ENCODE measurements at places on chromosomes 13 and 19.
A peak's percentile ranks its signal among the peaks of the same experiment; 100 is the strongest.

DNA sequence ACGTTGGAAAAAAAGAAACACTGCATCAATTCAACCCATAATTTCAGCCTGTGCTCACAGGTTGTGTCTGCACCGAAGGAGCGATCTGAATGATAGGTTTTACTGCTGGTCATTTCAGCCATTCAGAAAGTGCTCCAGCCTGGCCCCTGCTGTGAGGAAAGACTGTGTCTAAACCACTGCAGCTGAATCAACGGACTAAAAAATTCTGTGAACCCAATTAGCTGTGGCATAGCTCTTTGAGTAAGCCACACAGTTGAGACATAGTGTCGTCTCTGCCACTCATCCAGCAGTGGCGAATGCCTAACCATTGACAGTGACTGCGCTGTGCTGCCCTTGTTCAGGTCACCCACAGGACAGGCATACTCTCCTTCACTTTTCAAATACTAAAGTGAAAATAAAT, 179.8 kb downstream of the COG6 start:
- DNase-seq, result no peak

DNA sequence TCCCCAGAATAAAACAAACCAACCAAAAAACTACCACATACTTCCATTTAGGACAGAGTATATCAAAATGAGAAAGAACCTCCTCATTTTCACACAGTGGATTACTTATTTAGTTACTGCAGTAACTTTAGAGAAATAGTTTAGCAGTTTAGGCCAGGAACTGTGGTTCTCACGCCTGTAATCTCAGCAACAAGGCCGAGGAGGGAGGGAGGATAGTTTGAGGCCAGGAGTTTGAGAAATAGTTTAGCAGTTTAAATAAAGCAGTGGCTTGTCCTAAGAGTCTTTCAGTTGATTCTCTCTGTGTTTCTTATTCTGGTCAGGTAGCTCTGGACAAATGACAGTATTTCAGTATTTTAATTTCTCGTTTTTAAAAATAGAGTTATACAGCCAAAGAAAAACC, 9.4 kb downstream of the HMGB1 start:
- no peak for DNase-seq

DNA sequence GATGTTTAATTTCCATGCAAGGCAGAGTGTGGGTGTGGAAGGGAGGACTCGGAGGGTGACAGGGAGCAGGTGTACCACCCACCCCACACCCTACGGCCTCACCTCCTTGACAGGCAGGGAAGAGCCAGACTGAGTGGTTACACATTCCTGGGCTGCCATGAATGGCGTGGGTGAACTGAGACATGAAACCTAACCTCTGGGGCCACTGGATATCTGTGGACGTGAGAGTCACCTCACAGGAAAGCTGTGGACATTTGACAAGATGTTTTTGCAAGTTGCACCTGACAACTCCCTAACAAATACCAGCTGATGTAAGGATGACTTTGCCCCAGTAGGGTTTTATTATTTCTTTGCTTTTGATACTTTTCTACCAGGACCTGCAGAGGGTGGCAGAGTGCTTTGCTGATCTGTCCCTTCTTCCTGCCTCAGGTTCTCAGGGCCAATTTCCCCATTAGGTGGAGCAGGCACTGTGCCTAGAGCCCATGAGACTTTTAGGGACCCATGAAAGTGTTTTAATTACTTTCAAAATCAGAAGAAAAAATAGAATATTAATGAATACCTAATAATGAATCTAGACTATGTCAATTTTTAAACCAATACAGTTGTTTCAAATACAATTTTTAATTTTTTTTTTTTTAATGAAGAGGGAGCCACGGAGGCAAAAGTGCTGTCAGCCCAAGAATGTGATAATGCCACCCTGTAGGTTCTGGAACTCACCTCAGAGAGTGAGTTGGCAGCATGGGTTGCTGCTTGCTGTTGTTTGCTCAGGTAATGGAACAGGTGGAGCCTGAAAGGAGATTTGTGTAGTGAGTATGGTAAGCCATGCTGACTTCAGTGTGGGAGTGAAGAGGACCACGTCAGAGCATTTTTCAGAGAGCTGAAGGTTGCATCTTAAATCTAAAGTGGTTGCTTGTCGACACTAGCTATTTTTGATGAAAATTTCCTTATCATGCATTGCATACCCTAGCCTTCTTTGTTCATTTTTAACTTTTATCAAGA, 58.0 kb upstream of the CYSLTR2 start:
- peak; percentile 68 for DNase-seq

- DNase-seq, result no peak
Measured at GRCh38 chr19:10368101-10368803, 12.1 kb downstream of the TYK2 start.

DNA sequence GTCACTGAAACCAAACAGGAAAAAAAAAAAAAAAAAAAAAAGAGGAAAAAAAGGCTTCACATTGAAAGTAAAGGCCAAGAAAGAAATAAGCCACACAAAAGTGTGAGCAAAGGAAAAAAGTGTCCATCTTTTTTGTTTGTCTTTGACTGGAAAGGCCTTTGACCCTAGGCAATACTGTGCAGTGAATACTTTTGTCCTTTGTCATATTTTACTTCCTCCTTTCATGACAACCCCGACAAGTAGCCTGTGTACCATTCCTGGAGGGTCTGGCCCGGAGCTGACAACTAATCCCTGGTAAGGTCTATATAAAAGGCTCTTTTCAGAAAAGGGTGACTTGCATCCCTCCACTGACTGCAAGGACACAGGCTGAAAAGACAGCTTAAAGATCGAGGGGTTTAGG, 12.9 kb upstream of the MICU2 start:
- DNase-seq, result no peak

GRCh38 chr19:28667348-28667977, 545.5 kb downstream of the UQCRFS1 start:
- DNase-seq, result no peak

- DNase-seq, result no peak
Measured at GRCh38 chr13:95100525-95101433, 200.5 kb downstream of the ABCC4 start.

GRCh38 chr19:45160870-45161737, at the start of gene NKPD1:
TSS of gene NKPD1 (minus strand) at chr19:45160982. CDS start at chr19:45160150, 832 bp downstream.
- DNase-seq, result no peak

- no peak for DNase-seq
Measured at GRCh38 chr13:35996360-35996759, 134.8 kb downstream of the DCLK1 start.

DNA sequence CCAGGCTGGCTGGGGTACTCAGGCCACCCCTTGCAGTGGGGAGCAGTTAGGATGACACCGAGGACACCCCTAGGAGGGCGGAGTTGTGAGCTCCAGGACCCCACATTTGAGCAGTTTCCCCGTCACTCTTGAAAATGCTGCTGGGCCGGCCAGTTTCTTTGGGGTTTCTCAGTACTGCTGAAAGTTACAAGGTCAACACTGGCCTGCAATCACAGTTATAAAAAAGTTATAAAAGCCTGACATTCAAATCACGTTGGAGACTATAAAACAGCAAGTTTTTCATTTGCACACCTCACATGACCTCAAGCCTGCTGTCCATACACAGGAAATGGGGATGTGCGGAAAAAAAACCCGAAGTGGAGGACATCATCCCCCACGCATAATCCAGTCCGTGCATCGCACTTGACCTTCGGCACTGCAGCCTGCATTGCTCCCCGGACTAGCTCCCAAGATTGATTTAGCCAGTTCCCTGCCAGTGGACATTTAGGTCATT, 27.0 kb downstream of the DNM2 start:
- DNase-seq, result no peak

- DNase-seq, result no peak
Measured at GRCh38 chr13:65353951-65354350, 1876.2 kb downstream of the PCDH9 start.

DNA sequence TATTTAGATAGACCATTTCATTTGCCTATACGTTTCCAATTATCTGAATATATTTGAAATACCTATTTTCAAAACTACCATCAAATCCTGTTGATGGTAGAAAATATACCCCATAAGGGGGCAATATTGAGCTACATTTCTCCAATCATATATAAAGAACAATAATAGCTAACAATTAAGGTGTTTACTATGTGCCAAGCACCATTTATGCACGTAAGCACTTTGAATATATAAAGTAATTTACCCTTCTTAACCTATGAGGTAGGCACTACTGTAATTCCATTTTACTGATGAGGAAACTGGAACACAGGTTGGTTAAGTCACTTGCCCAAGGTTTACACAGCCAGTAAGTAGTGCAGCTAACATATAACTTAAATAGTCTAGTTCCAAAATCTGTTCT, 79.2 kb downstream of the UBL3 start:
- DNase-seq, result no peak

DNA sequence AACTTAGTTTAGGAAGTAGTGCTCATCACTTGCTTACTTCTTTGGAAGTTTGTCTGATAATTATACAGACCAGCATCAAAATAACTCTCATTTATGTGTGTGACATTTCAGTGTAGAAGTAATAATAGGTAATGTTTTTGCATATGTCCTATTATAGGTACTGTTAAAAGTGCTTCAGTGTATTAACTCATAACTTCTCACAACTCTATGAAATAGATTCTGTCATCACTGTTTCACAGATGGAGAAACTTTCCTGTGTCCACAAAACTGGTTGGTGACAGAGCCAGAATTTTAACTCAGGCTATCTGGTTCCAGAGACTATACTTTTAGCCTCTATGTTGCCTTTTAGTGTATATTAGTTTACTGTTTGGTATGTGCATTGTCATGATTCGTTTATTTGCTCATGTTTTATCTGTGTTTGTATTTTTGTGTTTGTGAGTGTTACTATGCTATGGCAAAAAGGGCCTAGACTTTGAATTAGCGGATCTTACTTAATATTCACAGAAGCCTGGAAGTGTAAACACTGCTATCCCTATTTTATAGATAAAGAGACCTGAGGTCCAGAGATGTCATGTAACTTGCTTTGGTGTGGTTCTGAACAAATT, 12.7 kb downstream of the LPAR6 start:
- no peak for DNase-seq

DNA sequence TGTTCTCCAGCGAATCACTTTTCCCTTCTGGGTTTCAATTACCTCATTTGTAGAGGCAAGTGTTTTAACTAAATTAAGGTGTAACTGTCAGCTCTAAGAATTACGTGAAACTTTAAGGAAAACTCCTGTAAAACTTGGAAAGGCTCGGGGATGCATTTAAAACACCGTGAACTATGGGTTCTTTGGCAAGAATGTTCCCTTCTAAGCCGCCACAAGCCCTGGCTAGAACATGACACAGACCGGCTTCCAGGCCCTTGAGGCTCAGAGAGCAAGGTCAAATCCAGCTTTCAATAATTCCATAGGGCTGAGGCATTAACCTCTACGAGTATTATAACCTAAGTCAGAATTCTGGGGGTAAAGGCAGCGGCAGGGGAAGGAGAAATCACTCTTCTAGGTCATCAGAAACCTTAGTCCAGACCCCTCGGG, 685 bp downstream of the VWA8 start:
- no peak for DNase-seq

GRCh38 chr13:30806784-30807183, 71.4 kb downstream of the ALOX5AP start:
- DNase-seq, result no peak

DNA sequence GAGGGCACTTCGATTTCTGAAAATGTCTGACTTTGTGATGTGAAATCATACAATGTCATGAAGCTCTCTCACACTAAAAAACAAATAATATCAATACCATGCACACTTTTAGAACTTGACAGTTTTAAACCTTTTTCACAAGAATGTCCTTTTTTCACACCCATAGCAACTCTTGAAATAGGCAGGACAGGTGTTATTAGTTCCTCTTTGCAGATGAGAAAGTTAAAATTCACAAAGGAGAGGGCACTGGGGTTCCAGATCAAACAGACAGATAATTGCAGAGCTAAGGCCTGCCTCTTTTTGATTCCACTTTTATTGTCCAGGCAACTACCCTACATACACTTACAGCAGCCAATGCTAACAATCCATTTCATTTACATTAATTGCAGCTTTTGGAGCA, 142.8 kb downstream of the KLF12 start:
- no peak for DNase-seq

- DNase-seq, result no peak
Measured at GRCh38 chr13:94534166-94534565, 54.7 kb upstream of the DCT start.

- no peak for DNase-seq
Measured at GRCh38 chr13:78826936-78827335, 168.0 kb upstream of the OBI1 start.

DNA sequence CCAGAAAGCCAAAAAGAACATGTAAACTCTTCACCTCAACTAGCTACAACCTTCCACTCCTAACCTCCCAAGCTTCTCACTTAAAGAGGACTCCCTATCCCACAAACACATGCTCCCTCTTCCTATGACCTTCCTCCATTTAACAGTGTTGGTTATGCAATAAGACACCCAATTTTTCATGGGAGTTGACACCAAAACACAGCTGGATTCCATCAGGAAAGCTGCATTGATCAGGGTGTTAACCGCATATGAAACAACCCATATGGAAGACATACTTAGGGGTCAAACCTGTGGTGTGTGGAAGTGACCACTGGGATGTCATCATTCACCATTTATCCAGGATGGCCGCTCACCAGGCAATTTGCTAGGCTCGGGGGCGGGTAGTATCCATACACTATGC, 21.9 kb downstream of the ZNF473 start:
- DNase-seq, result no peak

GRCh38 chr13:67175836-67176459, 54.2 kb downstream of the PCDH9 start:
- DNase-seq, result no peak

DNA sequence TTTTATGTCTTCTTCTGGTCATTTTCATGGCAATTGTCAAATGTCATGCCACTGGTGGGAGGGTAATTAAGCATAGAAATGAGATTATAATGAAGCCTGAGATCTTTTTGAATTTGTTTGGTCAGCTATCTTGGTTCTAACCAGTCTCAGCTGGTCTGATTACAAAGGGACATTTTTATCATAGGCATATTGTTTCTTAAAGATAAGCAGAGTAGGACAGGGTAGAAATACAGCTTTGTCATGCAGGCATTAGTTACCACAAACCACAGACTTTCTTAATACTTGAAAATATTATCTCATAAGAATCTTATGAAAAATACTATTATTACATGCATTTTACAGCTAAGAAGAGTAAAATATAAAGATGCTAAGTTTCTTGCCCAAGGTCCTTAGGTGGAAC, 1761.5 kb downstream of the PCDH9 start:
- DNase-seq, result no peak

GRCh38 chr19:49150944-49151243, 4.3 kb downstream of the HRC start:
- DNase-seq, result no peak

- DNase-seq, result no peak
Measured at GRCh38 chr13:66560189-66560588, 669.9 kb downstream of the PCDH9 start.

GRCh38 chr19:42255766-42256745, 1.1 kb upstream of the ERF start:
- no peak for DNase-seq

GRCh38 chr13:81770868-81771505, 1430.1 kb upstream of the SPRY2 start:
- DNase-seq, result no peak

DNA sequence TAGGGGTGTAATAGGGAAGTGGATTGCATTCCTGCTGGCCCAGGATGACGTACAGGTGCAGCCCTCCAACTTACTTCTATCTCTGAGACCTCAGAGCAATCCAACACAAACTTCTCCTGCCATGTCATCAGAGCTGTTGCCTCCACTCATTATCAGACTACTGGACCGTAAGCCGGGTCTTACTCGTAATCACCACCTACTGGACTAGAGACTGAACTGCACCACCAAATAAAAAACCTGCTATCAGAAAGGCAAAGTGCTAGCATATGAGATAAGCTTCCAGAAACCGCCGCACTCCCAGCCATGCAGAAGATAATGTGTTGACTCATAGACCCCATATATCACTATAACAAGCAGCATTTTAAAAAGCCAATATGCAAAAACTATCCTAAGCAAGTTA, 102.0 kb downstream of the SLITRK1 start:
- DNase-seq, result no peak

GRCh38 chr19:55494172-55494761, 6.0 kb downstream of the SSC5D start:
- DNase-seq, result no peak

Data from CD4-positive, alpha-beta T cell treated with Interleukin-6 for 4 hours (primary cell).